Kidney (tissue), 22 donors: ENCODE measurements at places on chromosomes 13 and 19. TPM values are rescaled to one million over a fixed set of nuclear protein-coding genes. Genes with fewer than 3 reads are reported as not detected.

Gene CGB5
- polyA plus RNA-seq: not detected

Gene STK11
- 40.7 TPM for polyA plus RNA-seq

Gene KIR3DL1
- not detected for polyA plus RNA-seq

Gene RNF17
- polyA plus RNA-seq: not detected

Gene RFPL4AL1
- not detected for polyA plus RNA-seq

Gene SLAIN1
- polyA plus RNA-seq: 6.0 TPM

Gene SHISA2
- polyA plus RNA-seq: 3.4 TPM

Gene TYROBP
- polyA plus RNA-seq: 64.2 TPM

Gene B9D2
- 15.7 TPM for polyA plus RNA-seq

Gene CCL25
- not detected for polyA plus RNA-seq

Gene ARHGEF18
- 18.5 TPM for polyA plus RNA-seq

Gene WDFY2
- 4.8 TPM for polyA plus RNA-seq

- no peak overlapping the region for H3K27ac ChIP-seq
- DNase-seq: no peak
- no peak overlapping the region for H3K4me3 ChIP-seq
- H3K27me3 ChIP-seq: no peaks in the 10 kb centered on the region
Measured at GRCh38 chr19:2615782-2616181, 86.7 kb downstream of the GNG7 start.

DNA sequence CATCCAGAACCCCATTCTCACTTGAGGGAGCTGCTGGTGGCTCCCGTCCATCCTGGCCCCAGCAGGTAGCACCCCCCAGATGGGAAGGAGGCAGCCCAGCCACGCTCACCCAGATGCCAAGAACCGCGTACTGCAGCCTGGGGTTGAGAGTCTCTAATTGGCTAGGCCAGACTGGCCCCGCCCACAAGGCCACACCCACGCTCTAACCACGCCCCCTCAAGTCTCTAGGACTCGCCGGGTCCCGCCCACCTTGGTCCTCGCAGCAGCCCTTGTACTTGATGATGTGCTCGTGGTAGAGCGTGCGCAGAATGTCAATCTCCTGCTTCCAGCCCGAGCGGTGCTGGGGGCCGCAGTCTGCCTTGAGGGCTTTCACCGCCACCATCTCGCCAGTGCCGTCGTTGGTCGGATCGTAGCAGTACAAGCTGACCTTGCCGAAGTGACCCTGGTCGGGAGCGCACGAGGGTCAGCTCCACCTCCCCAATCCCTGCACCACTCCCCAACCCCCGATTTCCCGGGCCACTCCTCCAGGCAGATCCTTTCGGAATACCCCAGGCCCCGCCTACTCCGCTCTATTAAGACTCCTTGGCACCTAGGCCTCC is 14.5 kb upstream of the ICAM3 start:
- H3K4me3 ChIP-seq: no peak overlapping the region
- H3K27me3 ChIP-seq: no peaks in the 10 kb centered on the region
- DNase-seq: peak; percentile 87

DNA sequence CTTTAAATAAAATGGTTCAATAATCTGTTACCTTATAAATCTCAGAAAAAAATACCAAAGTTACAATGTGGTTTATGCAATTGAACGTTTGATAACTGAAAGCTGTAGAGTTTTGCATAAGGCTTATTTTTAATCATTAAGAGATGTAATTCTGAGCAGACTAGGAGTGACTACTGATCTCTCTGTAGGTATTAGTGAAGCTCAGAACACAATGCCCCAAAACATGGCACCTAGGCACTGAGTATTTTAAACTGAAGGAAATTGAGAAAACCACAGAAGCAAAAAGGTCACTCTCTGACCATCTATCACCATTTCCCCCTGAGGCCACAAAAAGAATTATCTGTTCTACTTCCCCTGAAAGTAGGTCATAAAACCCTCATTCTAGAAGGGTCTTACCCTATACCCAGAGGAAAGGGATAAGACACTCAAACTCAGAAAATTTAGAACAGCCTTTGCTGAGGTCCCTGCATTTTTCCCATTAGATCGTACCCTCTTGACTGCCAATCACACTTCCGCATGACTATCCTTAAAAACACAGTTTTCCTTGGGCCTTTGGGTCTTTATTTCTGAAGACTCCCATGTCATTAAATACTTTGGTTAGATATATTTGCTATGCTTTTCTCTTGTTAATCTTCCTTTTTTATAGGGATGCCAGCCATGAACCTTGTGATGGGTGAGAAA is 158.1 kb downstream of the PCDH9 start:
- no peaks in the 10 kb centered on the region for H3K36me3 ChIP-seq
- no peaks in the 10 kb centered on the region for H3K27me3 ChIP-seq
- no peak for DNase-seq

DNA sequence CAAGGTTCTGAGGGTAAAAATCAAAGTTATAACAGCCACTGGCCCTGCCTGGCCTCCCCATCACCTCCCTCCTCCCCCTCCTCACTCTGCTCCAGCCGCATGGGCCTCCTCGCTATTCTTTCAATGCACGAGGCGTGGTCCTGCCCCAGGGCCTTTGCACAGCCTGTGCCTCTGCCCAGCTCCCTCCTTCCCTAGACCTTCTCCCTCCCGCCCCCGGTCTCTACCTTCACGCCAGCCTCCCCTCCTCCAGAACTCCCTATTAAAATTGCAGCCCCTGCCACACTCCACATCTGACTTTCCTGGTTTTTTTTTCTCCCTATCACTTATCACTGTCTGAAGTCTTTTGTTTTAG is 3.3 kb downstream of the RAX2 start:
- H3K36me3 ChIP-seq: peaks cover 9% of the 10 kb centered on the region
- H3K4me3 ChIP-seq: no peak overlapping the region
- no peak overlapping the region for H3K27ac ChIP-seq
- DNase-seq: peak; percentile 66

DNA sequence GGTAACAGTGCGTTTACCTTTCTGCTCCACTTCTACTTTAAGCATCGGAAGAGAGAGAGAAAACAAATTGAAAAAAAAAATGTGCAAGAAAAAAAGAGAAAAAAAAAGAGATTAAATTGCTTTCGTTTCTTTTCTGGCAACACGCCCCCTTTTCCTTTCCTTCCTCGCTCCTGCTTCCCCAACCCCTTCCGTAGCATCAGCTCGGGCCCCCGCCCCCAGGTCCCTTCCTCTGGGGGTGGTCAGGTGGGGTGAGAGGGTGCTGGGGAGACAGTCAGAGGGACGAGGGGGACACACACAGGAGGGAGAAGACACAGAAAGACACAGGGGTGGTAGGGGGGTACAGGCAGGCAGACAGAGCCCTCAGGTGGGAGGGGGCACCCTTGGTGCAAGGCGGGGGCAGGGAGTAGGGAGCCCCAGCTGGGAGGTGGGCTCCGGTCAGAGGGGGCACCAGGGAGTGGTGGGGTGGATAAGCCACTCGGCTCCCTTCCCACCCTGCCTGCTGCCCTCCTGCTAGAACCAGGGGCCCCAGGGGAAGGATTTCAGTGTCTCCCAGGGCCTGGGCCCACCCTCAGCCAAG is 30.7 kb upstream of the ASF1B start:
- no peak for DNase-seq
- no peak overlapping the region for H3K4me3 ChIP-seq
- no peak overlapping the region for H3K27ac ChIP-seq
- no peaks in the 10 kb centered on the region for H3K4me1 ChIP-seq

GRCh38 chr13:73158851-73159250 is 100.0 kb downstream of the KLF5 start:
- no peaks in the 10 kb centered on the region for H3K27me3 ChIP-seq
- H3K27ac ChIP-seq: no peak overlapping the region
- no peaks in the 10 kb centered on the region for H3K4me1 ChIP-seq
- H3K36me3 ChIP-seq: no peaks in the 10 kb centered on the region

- H3K27ac ChIP-seq: no peak overlapping the region
- H3K36me3 ChIP-seq: peaks cover 9% of the 10 kb centered on the region
- no peaks in the 10 kb centered on the region for H3K4me1 ChIP-seq
Measured at GRCh38 chr19:10104665-10105508, 1.3 kb upstream of the PPAN start.

DNA sequence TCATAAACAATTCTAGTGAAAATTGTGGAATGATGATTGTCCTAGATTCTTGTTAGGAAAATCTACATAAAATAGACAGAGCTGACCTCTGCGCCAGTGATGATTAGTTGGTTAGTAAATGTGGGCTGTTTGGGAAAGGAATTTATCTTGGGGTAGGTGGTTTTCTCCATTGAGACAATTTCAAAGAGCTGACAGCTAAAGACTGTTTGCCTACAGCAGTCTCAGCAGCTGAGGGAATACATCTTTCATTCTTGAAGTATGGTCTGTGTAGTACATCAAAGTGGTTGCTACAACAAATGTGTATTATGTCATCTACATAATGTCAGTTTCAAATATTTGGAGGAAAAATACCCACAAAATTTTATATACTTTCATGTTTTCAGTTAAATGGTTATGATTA is 117.2 kb upstream of the TRPC4 start:
- H3K36me3 ChIP-seq: no peaks in the 10 kb centered on the region
- no peak overlapping the region for H3K27ac ChIP-seq
- no peaks in the 10 kb centered on the region for H3K27me3 ChIP-seq
- DNase-seq: no peak

DNA sequence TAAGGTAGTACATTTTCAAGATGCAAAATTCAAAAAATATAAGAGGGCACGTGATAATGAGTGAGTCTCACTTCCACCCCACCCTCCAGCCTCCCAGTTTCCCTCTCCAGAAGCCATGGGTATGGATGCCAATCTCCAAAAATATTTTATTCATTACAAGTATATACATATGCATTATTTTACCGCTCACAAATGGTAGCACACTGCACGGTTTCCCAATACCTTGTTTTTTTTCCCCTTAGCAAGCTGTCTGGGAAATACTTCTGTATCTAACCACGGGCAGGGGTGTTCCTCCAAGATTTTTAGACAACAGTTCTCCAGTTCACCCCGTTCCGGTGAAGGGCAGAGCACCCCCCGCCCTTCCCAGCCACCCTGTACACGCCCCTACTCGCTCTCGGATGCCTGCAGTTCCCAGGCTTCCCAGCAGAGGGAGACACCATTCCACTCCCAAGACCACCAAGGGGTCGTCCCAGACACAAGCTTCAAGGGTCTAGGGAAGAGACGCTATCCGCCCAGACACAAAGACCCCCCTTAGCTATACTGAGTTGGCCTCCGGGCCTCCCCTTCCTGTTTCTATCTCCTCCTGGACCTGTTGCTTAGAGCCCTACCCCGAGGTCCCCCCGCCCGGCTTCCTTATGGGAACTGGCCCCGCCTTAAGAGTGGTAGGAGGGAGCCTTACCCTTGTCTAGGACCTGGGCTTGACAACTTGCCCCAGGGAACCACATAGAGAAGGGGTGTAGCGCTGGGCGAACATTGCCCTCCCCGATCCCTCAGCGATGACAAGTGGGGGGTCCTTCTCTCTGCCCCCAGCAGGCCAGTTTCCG is 1.1 kb upstream of the FXYD3 start:
- no peaks in the 10 kb centered on the region for H3K36me3 ChIP-seq
- no peak overlapping the region for H3K4me3 ChIP-seq
- peak; percentile 90 for DNase-seq
- H3K27me3 ChIP-seq: no peaks in the 10 kb centered on the region
- no peak overlapping the region for H3K27ac ChIP-seq
- H3K4me1 ChIP-seq: peaks cover 4% of the 10 kb centered on the region

DNA sequence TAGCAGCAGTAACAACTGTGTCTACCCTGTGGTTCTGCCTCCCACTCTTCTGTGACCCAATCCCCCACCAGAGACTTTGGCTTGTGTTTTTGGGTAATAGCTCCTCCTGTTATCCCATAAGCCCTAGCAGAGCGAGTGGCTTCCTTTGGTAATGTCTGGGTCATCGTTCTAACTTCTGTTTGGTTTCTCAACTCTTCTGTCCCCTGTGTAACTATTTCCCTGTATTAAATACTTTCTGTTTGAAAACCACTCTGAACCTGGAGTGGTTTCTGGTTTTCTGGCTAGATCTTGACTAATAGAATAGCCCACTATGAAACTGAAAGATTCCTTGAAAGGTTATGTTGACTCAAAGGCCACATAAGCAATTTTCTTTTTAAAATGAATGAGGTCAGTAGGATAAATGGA is 350.0 kb downstream of the DCT start:
- no peak overlapping the region for H3K27ac ChIP-seq
- H3K4me3 ChIP-seq: no peak overlapping the region
- H3K36me3 ChIP-seq: no peaks in the 10 kb centered on the region

- no peaks in the 10 kb centered on the region for H3K27me3 ChIP-seq
- DNase-seq: no peak
- H3K36me3 ChIP-seq: no peaks in the 10 kb centered on the region
- no peak overlapping the region for H3K4me3 ChIP-seq
- H3K27ac ChIP-seq: no peak overlapping the region
- H3K4me1 ChIP-seq: no peaks in the 10 kb centered on the region
Measured at GRCh38 chr13:33524086-33524485, 238.5 kb upstream of the STARD13 start.

DNA sequence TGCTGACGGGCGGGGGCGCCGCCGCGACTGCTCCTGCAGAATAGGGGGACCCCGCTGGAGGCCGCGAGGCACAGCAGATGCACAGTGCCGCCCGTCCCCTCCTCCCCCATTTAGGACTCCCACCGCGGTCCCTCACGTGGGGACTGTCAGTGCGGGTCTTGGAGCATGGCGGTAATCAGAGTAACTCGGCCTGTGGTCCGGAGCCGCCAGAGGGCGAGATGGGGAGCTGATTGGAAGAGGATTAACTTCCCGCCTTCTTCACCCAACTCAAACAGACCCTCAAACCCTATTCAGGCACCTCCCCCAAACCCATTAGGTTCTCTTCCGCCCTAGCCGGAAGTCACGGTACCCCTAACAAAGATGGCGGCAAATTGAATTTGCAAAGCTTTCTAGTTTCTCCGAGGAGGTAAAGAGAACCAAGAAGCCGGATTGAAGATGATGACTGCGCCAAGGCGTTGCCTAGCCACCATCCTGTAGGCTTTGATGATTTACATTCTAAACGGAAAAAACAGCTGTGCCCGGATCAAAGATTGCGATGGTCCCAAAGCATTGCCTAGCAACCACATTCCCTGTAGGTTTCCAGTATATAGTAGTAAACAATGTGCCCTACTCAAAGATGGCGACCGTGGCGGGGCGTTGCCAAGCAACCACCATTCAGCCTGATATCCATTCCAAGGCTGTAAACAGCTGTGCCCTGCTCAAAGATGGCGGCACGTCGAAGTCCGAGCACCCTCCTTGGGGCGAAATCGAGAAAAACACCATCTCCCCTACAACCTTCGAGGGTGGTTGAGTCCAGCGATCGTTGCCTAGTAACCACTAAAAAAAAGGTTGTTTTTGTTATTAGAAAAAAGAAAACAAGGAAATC is at the start of gene FUZ:
Gene FUZ (minus strand): TSS at position 296 of the 865 bp plus-strand sequence. CDS start 186 bp downstream, at position 110.
- H3K27ac ChIP-seq: peak within 1 kb of the TSS; percentile 89
- H3K36me3 ChIP-seq: no peaks in the 10 kb centered on the region
- H3K27me3 ChIP-seq: no peaks in the 10 kb centered on the region

DNA sequence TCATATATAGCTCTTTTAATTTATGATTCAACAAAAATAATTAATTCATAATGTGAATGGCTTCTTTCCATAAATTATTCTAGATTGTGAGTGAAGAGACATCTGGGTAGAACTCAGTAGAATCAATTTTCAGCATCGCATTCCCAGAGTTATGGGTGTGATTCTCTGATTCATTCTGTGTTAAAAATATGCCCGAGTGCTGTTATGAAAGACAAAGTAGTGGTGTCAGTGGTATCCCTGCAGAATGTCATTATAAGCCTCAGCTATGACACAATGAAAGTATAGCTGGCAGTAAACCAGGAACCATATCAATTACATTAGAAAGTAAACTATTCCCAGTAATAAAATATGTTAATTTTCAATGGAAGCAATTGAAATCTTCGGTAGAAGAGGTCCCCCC is 480.5 kb upstream of the SLITRK1 start:
- no peaks in the 10 kb centered on the region for H3K27me3 ChIP-seq
- no peak overlapping the region for H3K4me3 ChIP-seq
- H3K4me1 ChIP-seq: no peaks in the 10 kb centered on the region
- H3K36me3 ChIP-seq: no peaks in the 10 kb centered on the region
- H3K27ac ChIP-seq: no peak overlapping the region
